ENCODE measurements at places on chromosomes 5 and 9.

- DNase-seq, result no peak
Measured at GRCh38 chr5:127856292-127856691, 153.1 kb downstream of the CCDC192 start.

DNA sequence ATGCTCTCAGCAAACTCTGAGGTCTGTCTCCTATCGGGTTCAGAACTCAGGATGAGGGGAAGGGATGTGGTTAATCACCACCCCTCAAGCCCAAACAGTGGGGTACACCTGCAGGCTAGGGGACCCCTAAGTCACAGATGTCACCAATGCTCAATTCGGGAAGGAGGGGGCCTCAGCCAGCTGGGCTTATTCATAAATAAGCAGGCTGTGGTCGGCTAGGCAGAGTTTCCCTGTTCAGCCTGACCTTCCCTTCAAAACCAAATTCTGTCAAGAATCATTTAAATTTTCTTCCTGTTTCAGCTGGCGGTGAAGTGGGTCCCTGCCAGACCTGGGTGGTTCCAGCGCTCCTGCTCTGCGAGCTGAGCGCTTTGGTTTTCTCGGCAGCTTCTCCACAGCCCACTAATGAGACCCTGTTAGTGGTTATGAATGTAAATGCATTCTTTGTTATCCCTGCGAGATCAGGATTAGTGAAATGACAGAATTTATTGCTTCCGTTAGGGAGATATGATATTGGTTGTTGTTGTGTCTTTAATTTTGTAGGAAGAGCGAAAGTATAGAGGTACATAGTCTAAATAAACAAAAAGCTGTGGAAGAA lies 68.3 kb downstream of the AK8 start:
- no peak for DNase-seq

GRCh38 chr5:139058121-139058520 lies 140.0 kb downstream of the SIL1 start:
- DNase-seq, result no peak

DNA sequence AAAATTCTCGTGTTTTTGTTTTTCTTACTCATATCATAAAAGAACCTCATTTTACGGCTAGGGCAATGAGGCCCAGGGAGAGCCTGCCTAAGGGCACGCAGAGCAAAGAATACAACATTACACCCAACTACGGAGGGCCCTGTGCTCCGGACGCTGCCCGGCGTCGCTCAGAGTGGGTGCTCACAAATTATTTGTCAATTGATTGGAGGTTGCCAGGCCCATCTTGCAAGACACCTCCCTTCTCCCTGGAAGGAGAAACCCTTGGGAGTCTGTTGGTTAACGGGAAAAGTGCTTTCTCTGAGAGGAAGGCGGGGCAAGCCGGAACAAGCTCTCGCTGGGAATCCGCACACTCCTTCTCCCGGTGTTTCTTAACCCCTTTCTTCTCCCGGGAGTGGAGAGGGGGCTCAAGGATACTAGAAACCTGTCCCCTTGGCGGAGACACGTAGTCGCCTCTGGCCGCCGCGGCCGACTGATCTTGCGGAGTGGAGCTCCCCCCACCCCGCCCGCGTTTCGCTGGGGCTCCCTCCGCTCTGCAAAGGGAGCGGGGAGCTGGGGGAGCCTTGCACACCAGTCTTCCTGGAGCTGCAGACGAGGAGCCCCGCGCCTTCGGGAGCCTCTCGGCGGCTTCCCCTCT lies 599.3 kb upstream of the SGCD start:
- DNase-seq, result no peak

DNA sequence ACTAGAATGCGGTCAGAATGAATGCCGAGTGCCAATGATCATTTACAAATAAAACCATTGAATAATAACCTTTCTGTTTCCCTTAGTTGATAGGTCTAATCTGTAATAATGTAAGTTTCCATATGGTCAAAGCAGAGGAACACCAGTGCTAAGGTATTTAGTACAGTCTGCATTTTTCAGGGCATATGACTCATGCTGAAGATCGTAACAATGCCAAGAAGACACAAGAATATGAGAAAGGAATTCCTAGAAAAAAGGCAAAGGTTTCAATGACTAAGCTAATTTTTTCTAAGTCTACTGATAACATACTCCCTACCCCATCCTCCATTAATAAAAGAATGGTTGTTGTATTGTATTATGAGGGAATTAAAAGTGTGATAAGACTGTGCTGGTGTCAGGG lies 2.8 kb downstream of the OR1L8 start:
- no peak for DNase-seq

DNA sequence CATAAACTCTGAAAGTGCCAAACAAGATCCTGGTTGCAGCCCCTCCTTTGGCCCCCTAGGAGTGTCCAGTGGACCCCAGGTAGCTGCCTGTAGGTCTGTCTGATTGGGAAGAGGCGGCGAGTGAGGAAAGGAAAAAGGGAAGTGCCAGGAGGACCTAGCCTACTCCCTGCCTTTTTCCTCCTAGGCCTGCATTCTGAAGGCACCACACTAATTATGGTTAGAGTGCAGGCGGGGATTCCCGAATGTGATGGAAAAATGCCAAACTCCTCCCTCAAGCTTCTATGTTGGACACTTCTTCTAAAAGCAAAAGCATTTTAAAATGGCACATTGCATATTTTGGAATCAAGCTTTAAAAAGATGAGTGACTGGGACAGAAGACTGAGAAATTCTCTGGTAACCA lies 83.2 kb upstream of the SMIM15 start:
- no peak for DNase-seq

DNA sequence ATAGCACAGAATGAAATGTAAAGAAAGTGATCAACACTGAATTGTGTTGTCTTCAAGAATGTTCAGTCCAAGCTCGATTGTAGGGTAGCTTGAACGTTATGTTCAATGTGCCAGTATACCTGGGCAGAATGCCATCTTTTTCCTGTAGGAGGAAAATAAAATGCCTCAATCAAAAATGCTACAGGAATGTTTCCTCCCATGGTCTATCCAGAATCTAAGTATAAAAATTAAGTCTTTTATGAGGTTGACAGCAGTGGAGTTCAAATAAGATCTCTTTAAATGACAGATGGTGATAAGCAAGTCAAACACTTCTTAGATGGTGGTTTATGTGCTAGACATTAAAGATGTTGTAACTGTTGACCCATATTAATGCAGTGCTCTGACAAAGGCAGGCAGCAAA lies 488.6 kb downstream of the CSNK1G3 start:
- DNase-seq, result no peak

- no peak for DNase-seq
Measured at GRCh38 chr9:12930906-12931305, 156.1 kb downstream of the LURAP1L start.
